ENCODE measurements at places on chromosomes 13 and 19.

DNA sequence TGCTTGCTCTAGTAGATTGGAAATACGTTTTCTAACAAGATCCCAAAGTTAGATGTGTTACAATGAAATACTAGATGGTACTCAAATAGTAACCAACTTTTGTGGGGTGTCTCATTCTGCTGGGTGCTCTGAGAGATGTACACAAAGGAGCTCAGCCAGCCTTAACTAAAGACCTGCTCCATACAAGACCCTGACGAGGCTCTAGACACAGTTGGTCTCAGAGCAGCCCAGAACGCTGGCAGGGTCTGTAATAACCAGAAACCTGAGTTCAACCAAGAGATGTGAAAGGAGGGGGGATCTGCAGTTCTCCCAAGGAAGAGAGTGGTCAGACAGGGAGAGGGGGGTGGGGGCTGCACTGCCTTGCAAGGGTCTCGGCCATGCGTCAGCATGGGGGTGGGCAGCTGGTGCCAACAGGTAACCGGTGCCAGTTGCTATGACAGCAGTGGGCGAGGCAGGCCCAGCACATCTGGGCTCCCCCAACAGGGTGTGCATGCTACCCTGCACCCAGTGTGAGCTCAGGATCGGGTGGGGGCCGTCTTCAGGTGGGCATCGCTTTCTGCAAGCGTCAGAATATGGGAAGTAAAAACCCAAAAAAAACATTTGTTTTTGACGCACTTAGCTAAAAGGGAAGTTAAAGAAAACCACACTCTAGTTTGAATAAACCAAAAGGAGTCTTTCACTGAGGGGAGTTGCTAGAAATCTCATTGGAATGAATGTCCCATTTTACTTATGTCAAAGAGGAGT is 68.0 kb upstream of the GPR183 start:
- no peak for DNase-seq

- peak; percentile 59 for DNase-seq
Observed at GRCh38 chr19:41570639-41571112, 5.3 kb upstream of the CEACAM21 start.

DNA sequence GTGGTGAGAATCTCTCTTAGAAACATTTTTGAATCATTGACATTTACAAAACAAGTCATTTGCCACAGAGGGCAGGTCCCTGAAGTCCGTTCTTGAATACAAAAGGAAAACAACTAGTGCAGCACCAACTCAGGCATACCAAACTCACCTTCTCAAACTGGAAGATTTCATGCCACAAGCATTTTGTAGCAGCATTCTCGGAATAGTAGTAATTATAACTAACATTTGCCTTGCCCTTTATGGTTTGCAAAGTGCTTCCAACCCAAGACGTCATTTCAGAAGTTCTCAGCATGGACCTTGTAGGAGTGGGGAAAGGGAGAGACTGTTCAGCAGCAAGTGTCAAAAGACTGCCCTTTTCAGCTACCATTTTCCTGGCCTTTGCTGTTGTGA is 344.6 kb downstream of the RFC3 start:
- DNase-seq, result no peak

- DNase-seq, result no peak
Observed at GRCh38 chr19:20912973-20913372, 10.1 kb upstream of the ZNF85 start.

- DNase-seq, result no peak
Observed at GRCh38 chr19:2055931-2056836, 5.1 kb upstream of the MKNK2 start.

GRCh38 chr13:48636550-48636949 is 17.2 kb upstream of the CYSLTR2 start:
- no peak for DNase-seq

- no peak for DNase-seq
Observed at GRCh38 chr19:10987571-10988297, 26.9 kb downstream of the SMARCA4 start.

DNA sequence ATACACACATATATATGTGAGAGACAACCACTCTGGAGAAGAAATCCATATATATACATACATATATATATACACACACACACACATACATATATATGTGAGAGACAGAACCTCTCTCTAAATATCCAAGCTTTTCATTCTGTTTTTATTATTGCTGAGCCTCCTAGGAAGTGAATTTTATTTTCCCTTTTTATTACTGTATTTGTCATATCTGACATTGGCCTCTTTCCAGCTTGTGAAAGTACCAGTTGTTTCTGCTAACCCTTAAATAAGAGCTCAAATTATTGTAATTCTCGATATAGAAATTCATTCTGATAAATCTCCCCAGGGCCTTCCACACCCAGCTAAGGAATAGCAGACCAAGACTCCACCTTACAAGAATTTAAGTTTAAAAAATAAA is 81.0 kb downstream of the NUFIP1 start:
- no peak for DNase-seq

- DNase-seq, result no peak
Observed at GRCh38 chr13:112345826-112346172, 30.4 kb upstream of the SPACA7 start.
